ENCODE measurements at places on chromosomes 6 and 20.
A peak's percentile ranks its signal among the peaks of the same experiment; 100 is the strongest.

- DNase-seq = no peak
These were observed 206.6 kb upstream of the CST7 start for GRCh38 chr20:24742436-24742835.

DNA sequence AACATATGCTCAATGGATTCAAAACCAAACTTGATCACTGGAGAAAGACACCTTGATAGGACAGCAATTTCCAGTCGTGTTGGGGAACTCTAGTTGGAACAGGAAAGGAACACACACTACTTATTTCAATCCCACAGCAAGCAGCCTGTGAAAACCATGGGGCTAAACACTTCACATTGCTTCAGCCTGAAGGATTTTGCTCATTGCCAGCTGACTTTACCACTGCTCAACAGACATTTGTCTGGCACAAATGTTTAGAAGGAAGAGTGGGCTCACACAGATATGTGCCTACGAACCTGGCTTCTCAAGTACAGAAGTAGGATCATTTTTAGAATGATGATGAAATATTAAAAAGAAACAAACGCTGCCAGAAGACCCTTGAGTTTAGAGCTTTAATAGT lies 598.1 kb downstream of the PHF3 start:
- no peak for DNase-seq

DNA sequence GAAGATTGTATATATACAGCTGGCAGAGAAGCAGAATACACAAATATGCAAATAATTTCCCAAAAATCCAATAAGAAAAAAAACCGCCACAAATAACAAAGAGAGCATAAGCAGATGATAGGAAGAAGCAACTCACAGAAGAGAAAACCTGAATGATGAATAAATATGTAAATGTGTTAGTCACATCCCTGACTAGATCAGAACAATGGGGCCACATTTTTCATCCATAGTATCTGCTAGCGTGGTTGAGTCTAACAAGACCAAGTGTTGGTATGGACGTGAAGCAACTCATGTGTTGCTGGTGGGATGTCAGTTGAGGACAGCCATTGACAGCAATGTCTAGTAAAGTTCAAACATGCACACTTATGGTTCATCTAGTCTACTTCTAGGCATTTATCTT lies 3.9 kb upstream of the SLC22A3 start:
- DNase-seq = no peak

DNA sequence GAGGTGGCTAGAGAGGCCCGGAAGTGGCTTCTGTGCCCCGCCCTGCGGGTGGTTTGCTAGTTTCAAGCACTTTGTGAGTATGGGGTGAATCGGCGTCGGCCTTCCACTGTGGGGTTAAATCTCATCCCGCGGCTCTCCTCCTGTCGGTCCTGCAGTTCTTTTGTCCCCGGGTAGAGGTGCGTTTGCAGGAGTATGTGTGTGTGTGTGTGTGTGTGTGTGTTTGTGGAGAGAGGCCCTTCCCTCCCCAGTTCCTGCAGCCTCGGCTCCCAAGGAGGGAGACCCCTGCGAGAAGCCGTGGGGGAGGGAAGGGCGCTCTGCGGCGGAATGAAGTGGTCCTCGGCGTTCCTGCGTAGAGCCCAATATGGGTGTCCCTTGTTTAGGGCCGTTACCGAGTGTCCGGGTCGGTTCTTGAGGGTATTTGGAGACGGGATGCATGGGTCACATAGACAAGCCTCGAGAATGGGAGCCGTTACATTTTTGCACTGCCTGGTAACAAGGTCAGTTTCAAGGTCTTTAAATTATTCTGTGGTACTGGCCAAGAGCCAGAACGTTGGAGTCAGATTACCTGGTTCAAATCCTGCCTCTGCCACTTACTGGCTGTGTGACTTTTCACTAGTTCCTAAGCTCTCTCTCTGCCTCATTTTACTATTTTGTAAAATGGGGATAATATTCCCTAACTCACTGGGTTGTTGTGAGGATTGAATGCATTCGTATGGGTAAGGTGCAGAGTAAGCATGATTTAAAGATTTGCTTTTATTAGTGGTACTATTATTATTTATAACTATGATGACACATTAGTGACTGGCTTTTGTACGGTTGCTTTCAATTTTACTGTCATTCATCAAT lies at the start of gene ZKSCAN3:
Gene ZKSCAN3, plus strand, starts transcription at position 56 of the 846 bp plus-strand sequence. CDS start 9,640 bp downstream, outside the sequence.
- peak; percentile 67 for DNase-seq

DNA sequence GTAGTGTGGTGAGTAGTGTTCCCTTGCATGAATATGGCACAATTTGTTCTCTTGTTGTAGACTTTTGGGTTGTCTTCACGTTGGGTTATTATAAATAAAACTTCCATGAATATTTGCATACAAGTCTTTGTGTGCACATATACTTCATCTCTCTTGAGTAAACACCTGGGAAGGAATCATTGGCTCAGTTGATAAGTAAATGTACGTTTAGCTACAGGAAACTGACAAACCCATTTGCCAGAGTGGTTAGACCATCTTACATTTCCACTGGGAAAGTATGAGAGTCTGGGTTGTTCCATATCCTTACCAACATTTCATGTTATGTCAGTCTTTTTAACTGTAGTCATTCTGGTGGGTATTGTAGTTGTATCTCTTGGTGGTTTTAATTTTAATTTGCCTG lies 119.2 kb downstream of the SLX4IP start:
- DNase-seq = no peak

- DNase-seq = no peak
These were observed 448 bp upstream of the RIN2 start for GRCh38 chr20:19757487-19758132.

DNA sequence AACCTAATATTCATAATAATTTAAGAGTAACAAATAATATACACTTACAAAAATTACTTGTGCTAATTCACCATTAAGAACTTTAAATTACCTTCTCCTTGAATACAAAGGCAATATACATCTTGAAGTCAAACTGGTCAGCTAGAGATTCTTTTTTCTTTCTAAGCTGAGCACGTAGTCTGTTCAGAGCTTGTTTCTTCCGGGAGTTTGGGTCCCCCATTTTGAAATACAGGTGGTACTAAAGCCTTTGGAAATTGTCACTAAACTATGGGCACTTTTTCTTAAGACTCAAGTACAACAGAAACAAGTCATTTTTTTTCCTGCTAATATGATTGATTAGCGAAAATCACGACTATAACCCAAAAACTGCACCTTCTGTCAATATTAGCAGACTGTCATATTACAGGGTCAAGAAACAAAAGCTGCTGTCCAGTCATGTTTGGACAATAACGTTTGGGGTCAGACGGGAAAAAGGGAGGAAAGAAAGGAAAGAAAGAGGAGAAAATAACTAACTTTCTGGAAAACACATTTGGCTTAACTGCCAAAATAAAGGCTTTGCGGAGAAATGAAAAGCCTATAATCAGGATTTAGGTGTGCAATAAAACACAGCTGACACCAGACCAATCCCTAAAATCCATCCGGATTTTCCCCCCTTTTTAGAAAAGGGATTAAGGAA lies 367 bp downstream of the C6orf62 start:
- no peak for DNase-seq

- DNase-seq = no peak
These were observed at the start of gene EYA4 for GRCh38 chr6:133241086-133241900. TSS of gene EYA4 (plus strand) at chr6:133241357. CDS start at chr6:133274781, 33,424 bp downstream.

- DNase-seq = no peak
These were observed 545.6 kb upstream of the MAP3K7 start for GRCh38 chr6:91132461-91132860.

DNA sequence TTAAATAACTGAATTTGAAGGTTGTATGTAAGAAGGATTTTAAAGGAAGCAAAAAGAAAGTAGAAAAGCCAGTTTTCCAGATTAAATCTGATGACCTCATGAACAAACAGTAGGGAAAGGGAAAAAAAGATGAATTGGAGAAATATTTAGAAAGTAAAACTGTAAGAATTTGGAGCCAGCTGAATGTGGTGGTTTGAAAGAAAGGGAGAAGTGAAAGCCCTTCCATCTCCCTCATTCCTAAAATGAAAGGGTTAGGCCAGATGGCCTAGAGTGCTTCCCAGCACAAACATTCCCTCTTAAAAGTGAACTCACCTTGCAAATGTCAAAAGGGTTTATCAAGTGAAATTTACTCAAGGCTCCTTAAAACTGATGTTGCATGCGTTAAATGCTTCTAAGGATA lies 139.3 kb upstream of the COL21A1 start:
- no peak for DNase-seq

DNA sequence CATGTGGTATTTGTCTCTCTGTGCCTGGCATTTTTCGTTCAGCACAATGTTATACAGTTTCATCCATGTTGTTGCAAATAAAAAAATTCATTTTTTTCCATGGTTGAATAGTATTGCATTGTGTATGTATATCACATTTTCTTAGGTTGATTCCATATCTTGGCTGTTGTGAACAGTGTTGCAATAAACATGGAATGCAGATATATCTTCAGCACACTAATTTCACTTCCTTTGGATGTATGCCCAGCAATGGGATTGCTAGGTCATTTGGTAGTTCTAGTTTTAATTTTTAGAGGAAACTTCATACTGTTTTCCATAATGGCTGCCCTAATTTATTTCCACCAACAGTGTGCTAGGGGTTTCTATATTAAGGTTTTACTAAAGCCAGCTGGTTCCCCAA lies 52.6 kb downstream of the GFRAL start:
- no peak for DNase-seq

Measured in T follicular helper cell (primary cell).